Eye (tissue), 1 donor: ENCODE measurements at places on chromosomes 11 and 22.

DNA sequence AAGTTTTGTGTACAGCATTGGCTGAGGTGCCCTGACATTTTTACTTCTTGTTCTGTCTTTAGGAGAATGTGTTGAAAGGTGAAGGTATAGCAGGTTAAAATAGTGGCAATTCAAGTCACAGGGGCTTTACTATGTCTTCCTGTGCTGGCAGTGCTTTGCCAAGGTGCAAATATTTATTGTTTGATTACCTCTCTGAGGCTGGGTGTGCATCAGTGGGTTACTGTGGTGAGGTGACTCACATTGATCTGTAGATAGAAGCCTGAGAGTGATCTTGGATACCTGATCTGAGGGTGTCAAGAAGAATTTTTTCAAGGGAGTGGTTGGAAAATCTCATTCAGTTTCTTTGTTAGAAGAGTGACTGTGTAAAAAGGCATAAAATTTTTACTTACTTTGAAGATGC, 90.0 kb downstream of the ARHGAP42 start:
- no peak for DNase-seq

DNA sequence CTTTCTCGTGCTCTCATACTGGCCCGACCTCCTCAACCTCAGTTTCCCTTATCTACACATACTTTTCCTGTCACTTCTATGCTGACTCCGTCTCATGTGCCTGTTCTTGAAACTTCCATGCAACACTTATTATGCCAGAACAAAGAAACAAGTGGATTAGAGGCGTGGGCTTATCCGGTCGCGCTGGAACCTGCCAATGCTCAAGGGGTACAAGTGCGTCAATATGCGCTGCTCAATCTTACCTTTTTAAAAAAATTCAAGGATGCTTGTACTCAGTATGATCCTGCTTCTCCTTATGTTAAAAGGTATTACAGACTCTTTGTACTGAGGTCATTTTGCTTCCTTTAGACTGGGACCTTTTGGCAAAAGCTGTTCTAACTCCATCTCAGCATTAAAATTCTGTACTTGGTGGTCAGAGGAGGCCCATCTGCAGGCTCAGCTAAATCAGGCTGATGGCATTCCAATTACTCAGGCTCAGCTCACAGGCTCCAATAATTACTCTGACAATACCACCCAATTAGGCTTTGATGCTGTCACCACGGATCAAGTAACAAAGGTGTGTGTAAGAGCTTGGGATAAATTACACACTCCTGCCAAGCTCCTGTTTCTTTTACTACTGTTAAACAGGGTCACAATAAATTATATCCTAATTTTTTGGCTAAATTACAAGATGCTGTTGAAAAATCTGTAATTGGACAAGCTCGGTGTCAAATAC, 26.3 kb upstream of the ALDH3B2 start:
- peak; percentile 90 for DNase-seq

- no peak for DNase-seq
Measured at GRCh38 chr22:38754751-38755154, 1.0 kb downstream of the SUN2 start.

DNA sequence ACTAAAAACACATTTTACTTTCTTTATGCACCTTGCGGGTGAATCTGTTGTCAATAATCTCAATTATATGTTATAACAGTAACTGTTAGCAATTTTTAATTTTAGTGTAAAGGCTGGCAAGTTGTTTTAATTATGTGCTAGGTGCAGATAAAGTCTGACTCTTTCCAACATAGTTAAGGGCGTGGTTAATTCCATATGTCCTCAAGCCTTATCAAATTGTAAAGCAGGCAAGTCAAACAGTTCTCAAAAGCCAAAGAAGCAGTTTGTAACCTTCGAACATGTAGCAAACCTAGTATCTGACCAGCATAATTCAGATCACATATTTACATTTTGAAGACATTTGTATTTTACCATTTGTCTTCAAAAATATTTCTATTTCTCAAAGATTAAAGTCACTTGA, 29.2 kb downstream of the METTL15 start:
- no peak for DNase-seq

- DNase-seq: no peak
Measured at GRCh38 chr11:80505771-80506170, 1064.9 kb upstream of the TENM4 start.

GRCh38 chr11:36722421-36722820, 124.4 kb upstream of the RAG2 start:
- no peak for DNase-seq

- DNase-seq: no peak
Measured at GRCh38 chr11:32092581-32093170, 1.8 kb downstream of the RCN1 start.

DNA sequence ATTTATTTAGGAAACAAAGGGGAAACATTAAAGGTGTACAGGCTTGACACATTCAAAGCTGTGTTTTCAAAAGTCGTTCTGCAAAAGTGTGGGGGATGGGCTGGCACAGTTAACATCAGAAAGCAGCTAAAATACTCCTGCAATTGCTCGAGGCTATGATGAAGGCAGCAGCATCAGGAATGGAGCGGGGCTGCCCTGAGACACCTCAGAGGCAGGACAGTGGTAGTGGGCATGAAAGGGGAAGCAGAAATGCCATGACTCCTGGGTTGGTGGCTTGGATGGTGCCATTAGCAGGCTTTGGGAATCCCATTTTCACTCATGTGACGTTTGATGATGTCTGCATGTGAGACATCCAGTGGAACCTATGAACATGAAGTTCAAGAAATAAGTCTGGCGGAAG, 646 bp downstream of the NCAPD3 start:
- peak; percentile 25 for DNase-seq

- peak; percentile 70 for DNase-seq
Measured at GRCh38 chr11:100574894-100575769, 112.0 kb upstream of the ARHGAP42 start.

GRCh38 chr11:70407121-70407520, 8.8 kb downstream of the CTTN start:
- DNase-seq: no peak

GRCh38 chr11:61334434-61335354, 1.7 kb downstream of the TKFC start:
- no peak for DNase-seq

DNA sequence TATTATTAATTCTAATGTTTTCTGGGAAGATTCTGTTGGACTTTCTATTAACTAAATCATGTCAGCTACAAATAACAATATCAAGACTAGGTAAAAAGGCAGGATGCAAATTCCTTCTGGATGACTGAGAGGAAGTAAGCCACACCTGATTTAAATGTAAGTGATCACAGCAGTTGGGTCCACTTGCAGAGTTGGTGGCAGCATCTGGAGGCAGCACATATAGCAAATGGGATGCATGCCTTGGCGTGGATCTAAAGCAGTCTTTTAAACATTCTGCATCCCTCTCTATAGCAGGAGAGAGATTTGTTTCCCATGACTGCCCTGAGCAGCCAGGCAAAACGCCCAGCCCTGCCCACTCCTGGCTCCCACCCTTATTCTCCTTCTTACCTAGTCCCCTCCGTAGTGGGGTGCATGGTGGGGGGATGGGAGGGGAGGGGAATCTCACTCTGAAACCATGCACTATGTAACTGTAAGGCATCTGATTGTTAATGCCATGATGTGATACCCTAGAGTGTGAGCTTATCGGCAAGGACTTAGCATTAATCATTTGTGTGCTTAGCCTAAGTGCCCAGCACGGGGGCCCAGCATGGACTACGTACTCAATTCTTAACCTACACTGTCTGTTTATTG, 130.3 kb downstream of the EFCAB6 start:
- no peak for DNase-seq

DNA sequence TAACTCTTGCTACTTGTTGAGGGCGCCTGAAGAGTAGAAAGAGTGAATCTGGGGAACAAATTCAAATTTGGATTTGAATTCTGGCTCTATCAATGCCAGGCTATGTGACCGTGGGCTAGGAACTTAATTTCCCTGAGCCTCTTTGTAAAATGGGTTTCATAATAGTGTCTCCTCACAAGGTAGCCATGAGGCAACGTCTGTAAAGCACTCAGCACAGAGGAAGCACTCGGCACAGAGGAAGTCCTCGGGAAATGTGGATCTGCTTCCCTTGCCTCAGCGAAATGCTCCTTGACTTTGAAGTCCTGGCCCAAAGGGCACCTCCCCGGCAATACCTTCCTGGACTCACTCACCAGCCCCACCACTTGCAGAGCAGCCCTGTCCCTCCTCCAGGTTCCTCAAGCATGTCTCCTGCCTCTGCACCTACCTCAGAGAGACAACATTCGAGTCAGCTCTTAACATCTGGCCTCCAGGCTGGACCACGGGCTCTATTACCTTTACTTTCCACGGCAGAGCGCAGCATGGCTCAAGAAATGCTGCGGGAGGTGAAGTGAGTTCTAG, 17.7 kb downstream of the CD6 start:
- DNase-seq: no peak

DNA sequence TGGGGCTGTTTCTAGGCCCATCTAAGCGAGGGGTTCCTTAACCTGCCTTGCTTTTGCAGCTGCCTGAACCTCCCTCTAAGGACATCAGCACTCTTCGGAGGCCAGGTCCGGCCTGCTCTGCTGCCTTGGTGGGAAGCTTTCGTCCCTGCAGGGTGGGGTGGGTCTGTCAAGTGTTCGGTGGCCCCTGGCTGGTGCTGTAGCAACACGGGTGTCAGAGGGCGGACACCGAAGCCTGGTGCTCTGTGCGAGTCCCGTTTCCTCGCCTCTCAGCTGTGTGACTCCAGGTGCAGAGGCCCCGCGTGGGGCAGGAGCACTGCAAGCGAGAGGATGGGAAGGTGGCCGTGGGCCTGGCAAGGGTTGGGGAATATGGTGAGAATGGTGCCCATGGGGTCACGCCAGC, 64.6 kb downstream of the CDKN1C start:
- DNase-seq: no peak

DNA sequence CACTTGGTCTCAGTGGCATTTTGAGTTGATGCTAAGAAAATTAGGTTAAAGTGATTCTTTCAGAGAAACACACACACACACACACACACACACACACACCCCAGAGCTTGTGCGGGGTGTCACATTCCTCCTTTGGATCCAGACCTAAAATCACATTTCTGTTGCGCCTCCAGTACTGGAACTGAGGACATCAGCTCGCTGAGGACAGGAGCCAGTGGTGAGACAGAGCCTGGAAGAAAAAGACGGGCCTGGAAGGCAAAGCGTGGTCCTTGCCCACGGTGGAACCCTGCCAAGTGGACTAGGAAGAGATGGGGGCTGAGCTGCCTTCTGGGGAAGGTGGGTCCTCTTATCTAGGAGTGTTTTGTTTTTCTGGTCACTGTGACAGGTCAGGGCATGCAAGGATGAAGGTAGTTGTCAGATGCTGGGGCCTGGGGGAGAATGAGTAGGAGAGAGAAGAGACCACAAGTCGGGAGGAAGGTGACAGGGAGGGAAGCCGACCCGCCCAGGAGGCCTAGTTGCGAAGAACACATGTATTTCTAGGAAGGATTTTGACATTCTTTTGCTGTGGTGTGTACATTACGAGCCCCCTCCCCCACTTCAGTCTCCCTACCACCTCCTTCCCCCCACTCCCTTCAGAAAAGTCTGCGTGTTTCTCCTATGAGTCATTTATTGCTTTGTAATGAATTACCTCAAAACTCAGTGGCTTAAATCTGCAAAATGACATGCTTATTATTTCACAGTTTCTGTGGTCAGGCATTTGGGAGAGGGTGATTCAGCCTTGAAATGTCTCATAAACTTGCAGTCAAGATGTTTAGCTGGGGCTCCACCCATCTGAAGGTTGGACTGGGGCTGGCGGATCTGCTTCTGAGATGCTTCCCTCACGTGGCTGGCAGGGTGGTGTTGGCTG, 4.8 kb upstream of the ELFN2 start:
- DNase-seq: peak; percentile 45

DNA sequence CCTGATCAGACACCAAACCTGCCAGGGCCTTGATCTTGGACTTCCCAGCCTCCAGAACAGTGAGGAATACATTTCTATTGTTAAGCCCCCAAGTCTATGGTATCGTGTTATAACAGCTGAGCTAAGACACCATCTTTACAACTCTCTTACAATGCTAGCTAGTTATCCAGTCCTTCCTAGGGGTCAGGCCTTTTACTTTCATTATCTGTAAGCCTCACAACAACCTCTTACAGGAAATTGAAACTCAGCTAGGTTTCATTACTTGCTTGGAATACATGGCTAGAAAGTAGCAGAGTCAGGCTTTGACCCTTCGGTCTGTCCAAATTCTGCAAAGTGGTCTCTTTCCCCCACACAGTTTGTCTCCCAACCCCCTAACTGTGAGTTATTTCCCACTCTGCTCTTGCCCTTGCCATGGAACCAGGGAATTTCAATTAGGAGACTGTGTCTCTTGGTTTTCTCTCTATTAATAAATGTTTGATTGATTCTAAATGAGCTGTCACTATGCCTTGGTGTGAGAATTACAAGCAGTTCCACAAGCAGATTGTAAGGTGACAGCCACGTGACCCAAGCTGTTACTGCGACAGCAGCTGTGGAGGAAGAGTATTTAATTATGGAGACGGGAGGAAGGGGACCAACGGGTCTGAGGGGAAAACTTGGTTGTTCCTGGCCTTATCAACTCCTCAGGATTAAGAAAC, 38.4 kb upstream of the CLMP start:
- DNase-seq: peak; percentile 40

- peak; percentile 88 for DNase-seq
Measured at GRCh38 chr11:46916286-46917108, 1.9 kb downstream of the LRP4 start.

GRCh38 chr22:39674536-39674935, 104.0 kb downstream of the CACNA1I start:
- DNase-seq: no peak

GRCh38 chr22:41556561-41556960, 4.2 kb upstream of the CSDC2 start:
- no peak for DNase-seq

DNA sequence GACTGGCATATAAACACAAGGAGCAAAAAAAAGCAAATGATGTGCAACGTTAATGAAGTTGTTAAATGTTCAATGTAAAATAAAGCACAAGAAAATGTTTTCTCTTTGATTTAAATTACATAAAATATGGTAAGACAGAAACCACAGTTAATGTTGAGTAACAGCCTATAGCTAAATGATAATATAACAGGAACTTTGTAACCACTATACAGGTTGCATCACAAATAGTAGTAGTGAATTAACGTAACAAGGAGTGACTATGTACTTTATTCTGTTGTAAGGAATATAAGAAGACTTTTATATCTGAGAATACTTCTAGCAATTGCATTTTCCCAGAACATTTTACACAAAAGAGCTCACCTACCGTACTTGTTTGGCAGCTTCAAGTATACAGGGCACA, 16.9 kb downstream of the SAAL1 start:
- no peak for DNase-seq

GRCh38 chr11:130478204-130478701, 29.8 kb downstream of the ADAMTS15 start:
- DNase-seq: peak; percentile 63

GRCh38 chr11:133239575-133239974, 292.7 kb downstream of the OPCML start:
- no peak for DNase-seq

- DNase-seq: no peak
Measured at GRCh38 chr11:127873478-127873877, 713.9 kb downstream of the ETS1 start.

DNA sequence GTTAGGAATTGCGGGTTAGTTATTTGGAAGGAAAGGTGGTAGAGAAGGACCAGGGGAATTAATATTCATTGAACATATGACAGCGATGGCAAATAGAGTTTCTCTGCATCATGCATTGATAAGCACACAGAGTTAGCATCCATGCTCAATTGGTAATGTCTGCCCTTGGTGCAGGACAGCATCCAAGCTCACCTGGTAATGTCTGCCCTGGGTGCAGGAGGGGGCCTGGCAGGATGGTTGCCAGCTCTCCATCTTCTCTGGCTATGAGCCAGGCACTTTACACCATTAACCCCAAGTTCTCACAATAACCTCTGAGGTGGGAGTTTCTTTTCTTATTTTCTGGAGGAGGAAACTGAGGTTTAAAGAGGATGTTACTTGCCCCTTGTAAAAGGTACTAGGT, 50.4 kb upstream of the RBFOX2 start:
- no peak for DNase-seq

GRCh38 chr22:23750367-23750713, 572 bp downstream of the ZNF70 start:
- no peak for DNase-seq
